ENCODE measurements at places on chromosomes 12 and 14.

DNA sequence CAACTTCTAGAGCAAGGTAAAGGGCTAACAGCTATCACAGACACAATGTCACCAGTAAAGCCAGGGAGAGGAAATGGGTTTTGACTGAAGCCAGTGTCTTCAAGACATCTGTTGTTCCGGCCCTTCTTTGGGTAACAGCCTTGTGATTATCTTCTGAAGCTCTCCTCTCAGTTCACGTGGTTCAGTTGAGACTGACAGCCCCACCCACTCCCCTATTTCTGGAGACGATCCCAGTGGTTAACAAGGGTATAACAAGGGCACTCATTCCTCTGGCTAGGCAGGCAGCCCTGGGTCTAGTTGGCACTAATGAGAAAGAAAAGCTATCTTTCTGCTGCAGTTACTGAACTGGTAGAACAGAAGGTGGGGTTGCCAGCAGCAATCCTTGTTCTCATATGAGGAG is 6.9 kb downstream of the GNPTAB start:
- DNase-seq: no peak

- no peak for DNase-seq
Observed at GRCh38 chr12:121620333-121620891, 5.9 kb upstream of the ORAI1 start.

- DNase-seq: peak; percentile 8
Observed at GRCh38 chr12:25585021-25585523, 32.0 kb upstream of the LMNTD1 start.

DNA sequence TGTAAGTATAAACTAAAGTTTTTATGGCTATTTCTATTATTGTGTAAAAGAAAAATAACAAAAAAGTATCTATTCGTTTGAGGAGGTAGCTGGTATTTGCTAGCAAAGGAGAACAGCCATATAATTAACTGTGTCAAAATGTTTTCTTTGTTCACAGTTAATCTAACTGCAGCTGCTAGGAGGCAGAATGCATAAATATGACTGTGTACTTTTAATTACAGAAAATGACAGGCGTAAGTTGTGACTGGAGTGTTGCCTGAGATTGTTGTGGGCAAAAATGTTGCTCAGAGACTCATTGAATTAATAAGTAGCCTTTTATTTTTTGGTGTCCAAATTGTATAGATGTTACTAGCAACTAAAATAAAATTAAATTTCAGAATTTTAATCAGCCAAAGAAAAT is 33.5 kb downstream of the PTPRO start:
- no peak for DNase-seq

GRCh38 chr14:104016873-104017650 is 68.4 kb upstream of the ASPG start:
- DNase-seq: no peak

- no peak for DNase-seq
Observed at GRCh38 chr14:55151601-55152000, 22.5 kb downstream of the LGALS3 start.

- DNase-seq: no peak
Observed at GRCh38 chr14:101516401-101516800, 44.9 kb upstream of the DIO3 start.

DNA sequence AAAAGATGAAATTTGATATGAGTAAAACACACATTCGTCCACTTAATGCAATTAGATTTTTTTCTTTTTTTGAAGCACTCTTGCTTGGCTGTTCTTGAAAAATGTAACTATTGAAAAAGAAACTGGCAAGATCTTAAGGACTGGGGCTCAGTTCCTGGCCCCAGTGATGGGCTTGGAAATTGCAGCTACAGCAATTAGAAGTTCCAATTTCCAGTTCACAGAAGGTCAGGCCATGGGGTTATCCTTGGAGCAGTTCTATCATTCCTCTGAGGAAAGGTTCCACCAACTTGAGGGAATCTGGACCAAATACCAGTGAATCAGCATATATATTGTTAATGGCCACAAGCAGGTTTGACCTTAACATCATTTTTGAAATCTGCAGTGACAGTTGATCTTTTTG is 18.9 kb downstream of the IGF1 start:
- no peak for DNase-seq

DNA sequence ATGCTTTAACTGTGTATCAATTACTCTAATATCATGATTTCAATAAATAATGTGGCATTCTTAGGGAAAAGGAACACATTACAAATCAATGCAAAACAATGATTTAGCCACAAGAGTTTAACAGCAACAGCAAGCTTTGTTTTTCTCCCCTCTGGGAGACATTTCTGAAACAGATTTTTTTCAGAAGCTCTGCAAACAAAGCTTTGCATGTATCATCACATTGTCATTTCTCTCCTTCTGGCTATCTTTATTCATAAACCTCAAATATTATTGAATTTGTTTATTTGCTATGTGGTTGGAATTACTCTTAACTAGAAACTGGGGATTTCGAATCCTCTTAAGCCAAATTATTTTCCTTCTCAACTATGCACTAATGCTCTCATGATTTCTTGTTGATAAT is 278.4 kb upstream of the ATXN7L3B start:
- DNase-seq: no peak

DNA sequence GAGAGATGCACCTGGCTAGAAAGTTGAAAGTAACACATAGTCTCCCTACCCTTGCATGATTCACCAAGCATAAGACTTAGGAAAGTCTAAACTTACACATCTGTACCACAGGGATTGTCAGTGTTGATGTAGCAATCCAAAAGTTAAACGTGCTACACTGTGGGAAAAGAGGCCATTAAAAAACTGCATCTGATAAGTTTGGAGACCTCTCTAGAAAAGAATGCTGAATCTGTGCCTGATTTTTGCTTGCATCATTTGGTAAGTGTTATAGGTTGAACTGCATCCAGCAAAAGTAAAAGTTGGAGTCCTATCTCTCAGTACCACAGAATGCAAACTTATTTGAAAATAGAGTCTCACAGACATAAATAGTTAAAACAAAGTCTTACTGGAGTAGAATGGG is 126.6 kb downstream of the SLC6A15 start:
- no peak for DNase-seq

GRCh38 chr14:76309572-76310162 is 66.3 kb upstream of the ESRRB start:
- no peak for DNase-seq

DNA sequence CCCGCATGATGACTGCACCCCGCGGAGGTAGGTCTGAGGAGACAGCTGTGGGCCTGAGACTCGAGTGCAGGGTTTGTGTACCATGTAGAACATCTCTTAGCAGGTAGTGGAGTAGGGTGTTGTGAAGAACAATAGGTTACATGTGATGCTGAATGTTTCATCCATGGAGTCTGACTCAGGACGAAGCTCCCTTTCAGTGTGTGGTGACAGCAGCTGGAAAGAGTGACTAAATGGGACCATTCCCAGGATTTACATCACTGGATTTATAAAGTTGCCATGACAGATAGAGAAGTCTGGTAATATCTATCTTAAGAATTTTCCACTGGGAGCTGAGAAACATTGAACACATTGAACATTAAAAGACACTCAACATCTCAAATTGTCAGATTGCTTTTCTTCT is 259.6 kb upstream of the RGS6 start:
- DNase-seq: no peak

- no peak for DNase-seq
Observed at GRCh38 chr12:135138-135537, 68.6 kb downstream of the IQSEC3 start.

- no peak for DNase-seq
Observed at GRCh38 chr14:72947366-72948160, 21.3 kb downstream of the DCAF4 start.

- DNase-seq: no peak
Observed at GRCh38 chr14:29030970-29031369, 264.4 kb downstream of the FOXG1 start.

DNA sequence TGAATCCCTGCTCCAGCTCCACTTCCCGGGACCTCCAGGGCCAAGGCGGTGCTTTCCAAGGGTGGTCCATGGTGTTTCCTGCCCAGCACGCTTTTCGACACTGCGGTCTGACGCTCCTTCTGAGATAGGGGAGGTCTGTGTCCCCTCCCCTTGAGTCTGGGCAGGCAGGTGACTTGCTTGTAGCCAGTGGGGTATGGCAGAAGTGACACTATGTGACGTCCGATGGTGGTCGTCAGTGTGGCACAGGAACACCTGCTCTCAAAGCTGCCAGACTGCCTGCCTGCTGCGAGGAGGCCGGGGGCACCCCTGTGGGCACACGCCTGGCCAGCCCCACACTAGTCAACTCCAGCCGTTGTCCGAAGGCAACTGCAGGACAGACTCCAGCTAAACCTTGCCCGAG is 16.0 kb upstream of the TRAF3 start:
- no peak for DNase-seq

- no peak for DNase-seq
Observed at GRCh38 chr14:79417961-79418360, 793.3 kb downstream of the DIO2 start.

DNA sequence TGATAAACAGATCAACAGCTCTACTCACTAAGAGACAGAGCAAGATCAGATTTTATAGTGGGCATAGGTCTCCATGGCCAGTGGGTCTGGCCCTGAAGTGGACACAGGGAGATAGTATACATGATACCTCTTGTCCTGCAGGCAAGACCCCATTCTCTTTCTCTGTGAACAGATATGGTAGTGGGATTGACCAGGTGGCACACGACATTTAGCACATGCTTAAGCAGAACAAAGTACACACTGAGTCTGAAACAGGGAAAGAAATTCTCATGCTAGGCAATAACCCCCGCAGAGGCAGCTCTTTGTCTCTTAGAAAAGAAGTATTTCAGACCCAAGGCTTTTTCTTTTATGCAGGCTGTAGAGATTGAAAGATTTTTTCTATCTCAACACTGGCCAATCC is 1331.2 kb downstream of the FSCB start:
- DNase-seq: no peak

- DNase-seq: no peak
Observed at GRCh38 chr12:4587108-4587507, 25.1 kb downstream of the DYRK4 start.

- no peak for DNase-seq
Observed at GRCh38 chr12:123441523-123442164, 5.2 kb upstream of the RILPL2 start.

GRCh38 chr14:50978888-50979287 is 34.6 kb upstream of the PYGL start:
- DNase-seq: no peak

DNA sequence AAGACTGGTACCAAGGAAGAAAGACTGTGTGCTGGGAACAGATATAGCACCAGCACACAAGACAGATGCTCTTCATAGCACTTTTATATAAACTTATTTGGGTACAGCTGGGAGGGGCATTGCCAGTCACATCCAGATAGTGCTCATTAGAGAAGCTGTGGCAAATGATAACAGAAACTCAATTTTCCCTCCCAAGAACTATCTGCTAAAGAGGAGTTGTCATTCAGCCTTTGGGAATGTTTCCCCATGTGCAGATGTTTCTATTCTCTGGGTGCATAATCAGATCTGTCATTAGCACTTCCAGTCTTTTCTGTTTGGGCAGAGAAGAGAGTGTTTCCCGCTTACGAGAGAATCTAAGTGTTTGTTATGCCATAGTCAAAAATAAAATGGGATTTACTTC is 714.9 kb upstream of the MDGA2 start:
- no peak for DNase-seq

GRCh38 chr14:89476354-89476896 is 59.4 kb upstream of the FOXN3 start:
- no peak for DNase-seq

- DNase-seq: no peak
Observed at GRCh38 chr12:23210573-23210972, 585.6 kb downstream of the ETNK1 start.

DNA sequence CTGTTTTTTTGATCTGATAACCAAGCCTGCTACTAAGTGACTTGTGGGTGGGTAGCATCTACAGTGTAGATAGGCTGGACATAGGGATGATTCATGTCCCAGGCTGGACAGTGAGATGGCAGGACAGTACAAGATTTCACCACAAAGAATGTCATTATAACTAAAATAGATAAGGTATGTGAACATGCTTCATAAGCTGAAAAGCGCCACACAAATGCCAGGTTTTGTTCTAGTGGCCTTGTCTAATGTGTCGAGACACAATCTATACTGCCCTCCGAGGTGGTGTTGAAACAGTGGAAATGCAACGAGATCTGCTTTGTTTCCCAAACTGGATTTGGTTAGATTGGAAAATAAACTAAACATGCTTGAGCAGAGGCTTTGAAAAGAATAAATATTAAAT is 4.4 kb downstream of the LGALS3 start:
- no peak for DNase-seq

DNA sequence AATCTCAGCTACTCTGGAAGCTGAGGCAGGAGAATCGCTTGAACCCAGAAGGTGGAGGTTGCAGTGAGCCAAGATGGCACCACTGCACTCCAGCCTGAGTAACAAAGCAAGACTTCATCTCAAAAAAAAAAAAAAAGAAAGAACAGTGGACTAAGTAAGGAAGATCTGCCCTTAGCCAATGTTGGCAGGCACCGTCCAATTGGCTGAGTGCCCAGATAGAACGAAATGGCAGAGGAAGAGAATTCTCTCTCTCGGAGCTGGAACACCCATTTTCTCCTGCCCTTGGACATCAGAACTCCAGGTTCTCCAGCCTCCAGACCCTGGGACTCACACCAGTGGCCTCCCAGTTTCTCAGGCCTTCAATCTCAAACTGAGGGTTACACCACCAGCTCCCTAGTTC is 49.9 kb downstream of the ESR2 start:
- no peak for DNase-seq

- DNase-seq: no peak
Observed at GRCh38 chr14:64951724-64952123, 9.2 kb upstream of the GPX2 start.

GRCh38 chr14:93200553-93200952 is 6.3 kb downstream of the GON7 start:
- no peak for DNase-seq

GRCh38 chr14:89228921-89229639 is 188.0 kb downstream of the FOXN3 start:
- no peak for DNase-seq

- DNase-seq: no peak
Observed at GRCh38 chr14:77613201-77613600, 3.2 kb downstream of the SPTLC2 start.

GRCh38 chr14:67665868-67666267 is 8.6 kb downstream of the VTI1B start:
- DNase-seq: no peak
